ENCODE measurements at places on chromosomes 6 and 20.

DNA sequence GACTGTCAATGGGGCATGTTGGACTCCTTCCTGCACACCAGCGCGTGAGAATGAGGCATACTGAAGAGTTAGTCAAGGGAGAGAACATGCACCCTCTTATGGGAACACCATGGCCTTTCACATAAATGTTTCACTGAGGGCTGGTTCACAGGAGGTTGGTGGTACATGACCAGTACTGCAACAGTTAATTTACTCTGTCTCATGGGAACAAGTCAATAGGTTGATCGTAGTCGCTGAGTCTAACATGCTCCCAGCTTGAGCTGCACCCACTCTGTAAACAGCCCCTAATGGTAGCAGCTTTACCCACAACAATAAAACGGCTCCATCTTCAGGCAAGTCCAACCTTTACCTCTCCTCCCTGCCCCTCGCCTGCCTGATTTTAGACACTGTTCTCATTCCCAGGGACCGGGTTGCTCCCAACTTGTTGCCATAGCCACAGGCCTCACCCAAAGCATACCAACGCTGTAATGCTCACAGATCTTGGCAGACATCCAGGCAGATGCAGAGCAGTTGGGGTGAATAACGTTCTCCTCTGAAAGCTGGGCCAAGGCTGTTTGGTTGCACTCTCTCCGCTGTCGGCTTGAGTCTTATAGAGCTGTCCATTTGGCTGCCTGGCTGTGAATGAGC is 111.3 kb downstream of the LY86 start:
- no peak for DNase-seq

DNA sequence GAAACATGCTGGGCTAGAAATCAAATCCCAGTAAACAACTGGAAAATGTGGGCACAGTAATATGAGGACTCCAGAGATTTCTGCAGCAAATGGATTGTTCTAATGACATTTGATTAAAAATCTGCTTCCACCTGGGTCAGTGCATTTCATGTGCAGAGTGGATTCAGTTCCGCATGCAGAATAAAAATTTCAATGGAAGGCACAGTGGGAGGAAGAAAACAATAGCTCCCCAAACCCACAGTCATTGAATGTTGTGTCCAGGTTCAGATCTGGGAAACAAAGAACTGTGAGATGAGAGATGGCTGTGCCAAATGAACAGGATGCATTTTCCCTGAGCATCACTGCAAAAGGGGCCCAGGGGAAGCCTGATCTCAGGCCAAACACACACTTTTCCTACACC is 403.1 kb downstream of the BTBD9 start:
- no peak for DNase-seq

- no peak for DNase-seq
Measured at GRCh38 chr6:27901801-27902200, 10.4 kb downstream of the OR2B2 start.

GRCh38 chr6:103769431-103769830 is 1090.3 kb downstream of the HACE1 start:
- no peak for DNase-seq

GRCh38 chr6:76770281-76770680 is 693.0 kb downstream of the HTR1B start:
- no peak for DNase-seq

GRCh38 chr6:43992783-43993644 is 134.2 kb downstream of the MRPL14 start:
- no peak for DNase-seq

DNA sequence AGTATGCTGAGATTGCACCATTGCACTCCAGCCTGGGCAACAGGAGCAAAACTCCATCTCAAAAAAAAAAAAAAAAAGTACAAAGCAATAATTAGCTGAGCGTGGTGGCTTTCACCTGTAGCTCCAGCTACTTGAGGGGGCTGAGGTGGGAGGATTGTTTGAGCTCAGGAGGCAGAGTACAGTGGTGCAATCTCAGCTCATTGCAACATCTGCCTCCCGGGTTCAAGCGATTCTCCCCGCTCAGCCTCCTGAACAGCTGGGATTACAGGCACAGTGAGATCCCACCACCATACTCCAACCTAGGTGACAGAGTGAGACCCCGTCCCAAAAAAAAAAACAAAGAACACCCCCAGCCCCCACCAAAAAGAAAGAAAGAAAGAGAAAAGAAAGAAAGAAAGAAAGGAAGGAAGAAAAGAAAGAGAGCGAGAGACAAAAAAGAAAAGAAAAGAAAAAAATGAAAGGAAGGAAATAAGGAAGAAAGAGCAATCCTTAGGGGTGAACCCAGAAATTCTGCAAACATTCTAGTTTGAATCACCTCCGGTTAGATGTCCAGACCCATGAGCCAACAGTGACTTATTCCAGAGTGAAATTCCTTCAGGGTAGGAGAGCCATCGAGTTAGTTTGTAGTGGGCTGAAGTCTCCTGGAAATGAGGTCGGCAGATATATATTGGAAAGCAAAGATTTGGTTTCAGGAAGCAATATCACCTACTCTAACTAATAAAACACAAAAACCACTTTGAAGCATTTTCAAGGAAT is 3.2 kb upstream of the RIPOR3 start:
- no peak for DNase-seq

DNA sequence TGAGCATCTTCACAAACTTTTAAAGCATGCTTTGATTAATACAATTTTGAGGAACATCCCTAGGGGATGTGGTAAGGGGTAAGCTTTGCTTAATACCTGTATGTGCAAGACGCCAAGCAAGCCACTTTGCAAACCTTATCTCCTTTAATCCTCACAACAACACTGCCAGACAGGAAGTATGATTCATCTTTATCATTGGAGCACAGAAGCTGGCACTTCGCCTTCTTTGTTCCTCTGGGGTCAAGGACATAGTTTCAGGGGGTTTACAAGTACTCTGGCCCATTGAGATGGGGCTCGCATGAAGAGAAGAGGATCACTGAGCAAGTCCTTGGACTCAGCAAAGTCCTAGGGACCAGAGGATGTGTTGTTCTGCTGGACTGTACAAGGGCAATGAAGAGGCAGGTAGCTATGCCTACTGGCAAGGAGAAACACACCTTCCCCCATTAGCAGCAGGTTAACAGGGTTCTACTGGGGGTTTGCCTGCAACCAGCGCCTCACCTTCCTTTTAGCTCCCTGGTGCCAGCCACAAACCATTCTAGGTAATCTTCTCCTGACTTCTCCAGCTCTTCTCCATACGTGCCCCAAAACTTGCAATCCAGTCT is 8.8 kb downstream of the TMEM244 start:
- DNase-seq: no peak

- DNase-seq: no peak
Measured at GRCh38 chr6:18667612-18668011, 280.5 kb downstream of the RNF144B start.

GRCh38 chr6:75206576-75207342 is 906 bp upstream of the COL12A1 start:
- no peak for DNase-seq
